GM23338 (cell line): ENCODE measurements at places on chromosomes 6 and 20. TPM values are rescaled to one million over a fixed set of nuclear protein-coding genes. Genes with fewer than 3 reads are reported as not detected.

GRCh38 chr6:47788498-47788884 lies 6.7 kb downstream of the OPN5 start:
- DNase-seq: no peak
- peaks cover 25% of the 10 kb centered on the region for H3K4me1 ChIP-seq
- peak overlapping the region; percentile 32; the same call in 1 of the 2 replicates for H3K4me3 ChIP-seq
- H3K27me3 ChIP-seq: peaks cover 47% of the 10 kb centered on the region
- no peaks in the 10 kb centered on the region for H3K36me3 ChIP-seq

DNA sequence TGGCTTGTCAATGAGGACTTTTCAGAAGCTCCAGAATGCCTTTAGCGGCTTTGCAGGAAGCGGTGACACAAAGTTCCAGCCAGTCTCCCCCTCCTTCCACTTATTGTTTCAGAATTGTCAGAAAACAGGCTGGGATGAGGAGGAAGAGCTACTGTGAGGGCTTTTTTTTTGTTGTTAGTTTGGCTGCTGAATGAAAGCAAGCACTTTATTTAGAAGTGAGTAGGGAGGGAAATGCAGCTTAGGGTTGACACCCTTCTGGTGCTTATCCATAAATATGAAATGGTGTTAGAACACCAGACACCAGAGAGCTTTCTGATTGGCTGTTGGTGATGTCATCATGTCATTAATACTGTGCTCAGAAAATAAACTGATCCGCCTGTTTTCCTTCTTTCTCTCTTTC lies 251.5 kb downstream of the SOX4 start:
- H3K27me3 ChIP-seq: no peaks in the 10 kb centered on the region
- DNase-seq: no peak
- peak overlapping the region; percentile 60; the same call in 1 of the 2 replicates for H3K27ac ChIP-seq

GRCh38 chr6:7725849-7726415 lies at the start of gene BMP6:
Gene BMP6, plus strand, starts transcription at chr6:7726099. Its CDS starts 857 bp downstream, at chr6:7726956.
- H3K4me3 ChIP-seq: peak within 1 kb of the TSS; percentile 74
- H3K27me3 ChIP-seq: peaks cover 77% of the 10 kb centered on the region
- peak; percentile 99 for DNase-seq
- H3K27ac ChIP-seq: no peak within 1 kb of the TSS

DNA sequence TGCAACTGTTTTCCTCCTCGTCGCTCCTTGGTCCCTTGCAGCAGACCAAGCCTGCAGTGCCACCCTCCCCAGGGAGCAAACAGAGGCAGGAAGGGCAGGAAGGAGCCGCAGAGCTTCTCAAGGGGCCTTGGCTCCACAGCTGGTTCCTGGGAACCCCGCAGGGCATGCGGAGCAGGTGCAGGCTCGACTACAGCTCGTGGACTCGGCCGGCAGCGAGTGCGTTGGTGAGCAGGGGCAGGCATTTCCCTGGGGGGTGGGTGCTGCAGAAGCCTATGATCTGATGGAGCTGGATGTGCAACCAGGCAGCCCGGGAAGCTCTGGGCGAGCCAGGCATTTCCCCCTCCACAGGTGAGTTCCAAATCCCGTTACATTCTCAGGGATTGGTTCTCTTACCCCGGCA lies 37.1 kb downstream of the FRMD1 start:
- DNase-seq: no peak
- no peaks in the 10 kb centered on the region for H3K27me3 ChIP-seq
- H3K36me3 ChIP-seq: peaks cover 13% of the 10 kb centered on the region; the same call in 1 of the 2 replicates
- no peak overlapping the region for H3K27ac ChIP-seq

PARD6B gene
- total RNA-seq: 29.2 and 39.7 TPM in 2 replicates
